NCI-H1092 (cell line): ENCODE measurements at places on chromosomes 7 and 10.

GRCh38 chr7:29350351-29350750 lies 155.8 kb downstream of the CHN2 start:
- peak; percentile 11 for DNase-seq

GRCh38 chr10:7507887-7508726 lies 97.3 kb upstream of the SFMBT2 start:
- no peak for DNase-seq

- DNase-seq: no peak
These were observed 247.9 kb downstream of the PTEN start for GRCh38 chr10:88111294-88111693.

GRCh38 chr7:19317461-19317860 lies 172.2 kb upstream of the FERD3L start:
- DNase-seq: no peak

DNA sequence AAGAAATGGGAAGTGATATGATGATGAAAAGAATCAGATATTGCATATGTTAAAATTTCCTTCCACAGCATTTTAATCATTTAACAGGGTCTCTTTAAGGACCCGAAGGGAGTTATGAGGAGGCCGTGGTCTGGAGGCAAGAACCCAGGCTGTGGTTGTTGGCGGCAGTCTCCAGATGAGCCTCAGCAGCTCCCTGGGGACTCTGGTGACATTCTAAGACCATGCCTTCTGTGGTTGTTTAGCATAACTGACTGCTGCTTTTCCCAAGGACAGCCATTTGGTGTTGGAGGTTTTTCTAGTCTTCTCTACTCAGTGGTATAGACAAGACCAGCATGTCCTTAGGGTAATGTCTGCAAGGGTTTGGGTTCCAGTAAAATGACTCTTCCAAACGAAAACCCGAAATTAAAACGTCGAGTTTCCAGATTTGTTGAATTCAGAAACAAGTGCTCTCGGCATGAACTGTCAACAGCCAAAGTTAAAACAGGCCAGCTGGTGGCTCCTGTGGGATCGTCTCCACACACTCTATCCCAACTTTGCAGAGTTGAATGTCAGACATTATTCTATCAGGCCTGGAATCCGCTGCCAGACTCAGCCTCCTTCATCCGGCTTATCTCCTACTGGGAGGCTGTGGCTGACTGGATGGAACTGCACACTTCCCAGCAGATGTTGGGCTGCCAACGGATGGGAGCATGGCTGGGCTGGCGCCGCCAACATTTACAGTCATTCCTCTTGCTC lies 183.1 kb downstream of the TAX1BP1 start:
- no peak for DNase-seq

GRCh38 chr10:96271016-96271815 lies at the start of gene BLNK:
TSS of gene BLNK (minus strand) at chr10:96271569. CDS start at chr10:96271398, 171 bp downstream.
- DNase-seq: no peak

- DNase-seq: no peak
These were observed 23.7 kb downstream of the XPNPEP1 start for GRCh38 chr10:109899356-109900331.

DNA sequence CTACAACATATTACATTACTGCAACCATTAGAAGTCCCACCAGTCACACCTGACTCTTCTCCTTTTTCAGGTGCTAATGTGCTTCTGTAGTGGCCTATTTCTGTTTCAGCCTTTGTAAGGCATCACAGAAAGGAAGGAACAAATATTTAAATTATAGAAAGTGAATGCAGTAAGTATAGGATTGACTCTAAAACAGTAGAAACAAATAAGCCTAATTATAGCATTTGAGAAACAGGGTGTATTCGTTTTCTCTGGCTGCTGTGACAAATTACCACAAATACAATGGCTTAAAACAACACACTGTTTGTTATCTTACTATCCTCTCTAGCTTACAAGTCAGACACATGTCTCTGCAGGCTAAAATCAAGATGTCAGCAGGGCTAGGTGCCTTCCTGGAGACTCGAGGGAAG lies 69.4 kb downstream of the CCSER2 start:
- DNase-seq: no peak

DNA sequence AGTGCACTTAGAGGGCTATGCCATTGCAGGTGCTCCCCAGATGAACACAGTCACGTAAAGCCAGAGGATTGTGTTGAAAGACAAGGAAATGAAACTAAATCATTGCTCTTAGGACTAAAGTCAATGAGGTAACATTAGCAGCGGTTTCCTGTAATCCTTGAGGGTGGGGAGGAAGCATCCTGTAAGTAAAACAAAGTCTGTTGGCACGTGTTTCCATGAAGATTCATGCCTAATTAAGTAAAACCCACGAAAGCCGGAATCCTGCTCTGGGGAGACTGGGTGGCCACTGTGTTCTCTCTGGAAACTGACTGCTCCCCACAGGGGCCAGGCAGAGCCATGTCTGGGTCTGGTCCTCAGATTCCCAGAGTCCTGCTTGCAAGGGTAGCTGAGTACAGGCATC lies 18.3 kb downstream of the STEAP1B start:
- no peak for DNase-seq

- DNase-seq: no peak
These were observed 134.3 kb downstream of the CFAP58 start for GRCh38 chr10:104487794-104488438.

DNA sequence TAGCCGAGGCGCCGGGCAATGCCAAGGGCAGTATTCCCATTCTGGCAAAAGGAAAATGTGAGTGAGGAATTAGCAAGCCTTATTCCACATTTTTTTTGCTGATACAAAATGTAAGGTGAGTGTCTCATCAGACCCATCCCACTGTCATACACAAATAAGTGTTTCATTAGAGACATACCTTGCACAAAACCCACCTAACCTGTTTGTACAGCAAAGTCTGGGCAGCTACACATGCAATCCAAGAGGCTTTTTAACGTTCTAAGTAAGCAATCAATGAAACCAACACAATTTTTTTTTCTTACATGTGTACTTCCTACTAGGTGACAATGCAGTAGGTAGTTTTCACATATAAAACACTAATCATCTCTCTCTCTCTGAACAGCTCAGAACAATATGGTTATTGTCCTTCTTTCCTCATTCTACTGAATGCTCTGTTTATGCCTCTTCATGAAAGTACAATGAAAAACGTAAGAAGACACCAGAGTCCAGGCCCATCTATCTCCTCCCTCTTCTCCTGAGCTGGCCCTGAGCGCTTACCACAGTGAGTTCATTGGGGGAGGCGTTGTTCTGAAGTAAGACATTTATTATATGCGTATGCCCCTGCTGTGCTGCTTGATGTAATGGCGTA lies 217.2 kb downstream of the ANK3 start:
- no peak for DNase-seq

DNA sequence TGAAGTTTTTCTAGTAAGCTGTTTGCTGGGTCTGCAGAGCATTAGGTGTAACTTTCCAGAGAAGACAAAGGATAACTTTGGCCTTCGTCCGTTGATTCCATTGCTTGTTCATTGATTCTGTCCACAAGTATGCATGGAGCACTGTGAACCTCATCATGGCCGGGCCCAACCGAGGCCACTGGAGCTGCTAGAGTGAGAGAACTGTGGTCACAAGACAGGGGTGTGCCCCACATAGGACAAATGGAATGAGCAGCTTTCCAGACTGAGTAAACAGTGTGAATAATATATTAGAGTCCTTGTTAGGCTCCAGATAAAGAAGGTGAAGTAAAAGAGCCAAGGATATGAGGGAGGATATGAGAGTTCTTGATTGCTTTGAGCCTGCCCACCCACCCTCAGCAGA lies 24.9 kb downstream of the MBL2 start:
- DNase-seq: no peak

- no peak for DNase-seq
These were observed 88.8 kb upstream of the MDFIC start for GRCh38 chr7:114832906-114833595.

DNA sequence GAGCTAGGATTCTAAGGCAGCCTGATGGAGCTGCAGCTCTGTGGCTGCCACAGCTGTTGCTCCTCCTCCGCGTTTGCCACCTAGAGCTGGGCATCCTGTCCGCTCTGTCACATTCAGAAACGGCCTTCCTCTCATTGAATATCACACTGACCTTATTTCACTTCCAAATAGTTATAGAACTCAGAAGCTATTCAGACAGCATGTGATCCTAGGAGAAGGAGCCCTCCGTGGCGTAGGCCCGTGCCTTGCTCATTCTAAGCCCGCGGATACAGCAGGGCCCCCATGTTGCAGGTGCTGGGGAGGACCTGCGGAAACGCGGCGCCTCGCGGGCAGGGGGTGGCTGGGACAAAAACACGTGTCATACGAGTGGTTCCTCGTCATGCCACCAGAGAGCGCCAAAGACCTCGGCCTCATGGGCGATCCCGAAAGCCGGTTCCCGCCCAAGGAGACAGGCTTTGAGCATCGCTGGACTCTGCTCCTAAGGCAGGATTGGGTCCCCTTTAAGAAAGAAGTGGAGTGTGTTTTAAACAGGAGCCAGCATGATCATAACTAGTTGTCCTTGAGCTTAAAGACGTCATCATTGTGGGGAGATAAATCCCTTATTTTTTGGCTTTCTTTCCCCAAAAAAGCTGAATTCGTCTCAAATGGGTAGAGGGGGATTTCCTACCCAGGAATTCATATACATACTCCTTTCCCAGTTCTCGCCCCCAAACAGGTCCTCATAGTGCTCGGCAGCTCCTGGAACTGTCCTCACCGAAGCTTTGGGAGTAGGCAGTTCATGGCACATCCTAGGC lies 17.9 kb upstream of the FIGNL1 start:
- peak; percentile 25 for DNase-seq

GRCh38 chr10:125000366-125001312 lies 58.7 kb downstream of the ZRANB1 start:
- DNase-seq: no peak

DNA sequence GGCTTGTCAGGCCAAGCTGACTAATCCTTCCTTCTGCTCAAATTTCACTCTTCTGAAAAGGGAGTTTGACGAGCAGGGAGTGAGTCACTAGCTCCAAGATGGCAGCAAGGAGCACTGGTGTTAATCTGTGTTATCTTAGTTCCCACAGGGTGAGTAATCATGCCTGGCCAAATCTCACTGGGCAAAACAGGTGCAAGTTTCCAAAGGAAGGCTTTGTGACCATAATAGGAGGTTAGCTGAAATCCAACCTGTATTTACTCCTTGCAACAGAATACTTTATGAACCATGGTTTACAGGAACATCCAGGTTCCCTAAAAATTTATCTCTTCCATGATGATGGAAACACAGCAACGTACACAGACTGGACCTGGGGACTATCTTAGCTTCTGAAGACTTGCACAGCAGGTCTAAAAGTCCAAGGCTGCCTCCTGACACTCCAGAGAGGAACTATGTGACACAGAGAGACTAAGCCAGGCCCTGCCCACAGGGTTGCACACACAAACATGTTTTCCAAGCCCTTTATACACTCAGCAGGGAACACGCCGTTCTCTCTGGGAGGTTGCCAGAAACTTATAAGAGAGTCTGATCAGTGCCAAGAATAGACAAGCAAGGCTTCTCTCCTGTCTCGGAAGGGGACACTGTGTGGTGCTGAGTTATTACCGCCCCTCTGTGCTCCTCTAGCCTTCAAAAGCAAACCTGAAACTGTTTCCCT lies 46.3 kb downstream of the PDK4 start:
- DNase-seq: peak; percentile 85

- DNase-seq: no peak
These were observed 94.7 kb upstream of the PRSS58 start for GRCh38 chr7:142352543-142352942.

GRCh38 chr10:43307306-43307705 lies 40.4 kb upstream of the RASGEF1A start:
- no peak for DNase-seq

GRCh38 chr10:84294766-84295447 lies 33.5 kb upstream of the CCSER2 start:
- DNase-seq: no peak

DNA sequence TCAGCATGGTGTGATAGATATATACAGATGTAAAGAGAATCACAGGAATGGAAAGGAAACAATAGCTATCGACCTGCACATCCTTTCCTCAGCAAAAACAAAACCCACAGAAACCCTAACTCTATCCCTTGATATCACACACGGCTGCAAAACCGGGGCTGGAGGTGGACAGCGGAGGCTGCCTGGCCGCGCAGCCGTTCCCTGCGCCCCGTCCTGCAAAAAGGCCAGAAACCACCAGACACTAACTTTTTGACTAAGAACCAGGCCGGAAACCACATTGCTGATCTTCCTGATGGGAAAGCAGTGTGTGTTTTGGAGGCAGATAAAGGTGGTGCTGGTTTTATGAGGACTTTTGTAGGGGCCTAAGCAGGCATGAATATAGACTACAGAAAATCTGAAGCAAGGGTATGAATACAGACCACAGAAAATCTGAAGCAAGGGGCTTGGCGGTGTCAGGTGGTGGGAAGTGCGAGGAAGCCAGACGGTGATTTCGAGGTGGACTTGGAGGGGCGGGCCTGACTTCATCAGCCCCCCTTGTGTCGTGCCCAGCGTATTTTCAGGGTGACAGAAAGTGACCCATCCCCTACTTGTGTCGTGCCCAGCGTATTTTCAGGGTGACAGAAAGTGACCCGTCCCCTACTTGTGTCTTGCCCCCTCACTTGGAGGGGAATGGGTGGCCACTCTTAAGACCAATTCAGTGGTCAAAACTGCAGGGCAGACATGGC lies 123.3 kb downstream of the WDR37 start:
- no peak for DNase-seq

GRCh38 chr7:1898628-1899185 lies 228.6 kb downstream of the ELFN1 start:
- no peak for DNase-seq

- no peak for DNase-seq
These were observed 299.9 kb upstream of the ZMIZ1 start for GRCh38 chr10:78768876-78769275.

- peak; percentile 54 for DNase-seq
These were observed 83.2 kb downstream of the CAMK1D start for GRCh38 chr10:12432402-12433189.

DNA sequence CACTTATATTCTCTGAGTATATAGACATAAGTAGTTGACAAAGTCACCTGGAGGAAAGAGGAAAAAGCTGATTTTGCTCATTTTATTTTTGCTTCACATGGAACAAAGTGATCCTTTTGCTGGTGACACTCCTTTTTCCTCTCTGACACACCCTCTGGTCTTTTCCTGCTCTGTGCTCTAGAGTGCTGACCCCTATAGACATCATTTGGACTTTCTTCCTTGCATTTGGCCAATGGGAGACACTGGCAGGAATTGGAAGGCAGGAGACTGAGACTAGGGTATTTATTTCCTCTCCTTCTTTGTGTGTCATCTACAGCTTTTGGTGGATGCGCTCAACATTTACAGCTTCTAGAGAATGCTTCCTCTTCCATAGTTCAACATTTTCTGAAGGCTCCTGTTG lies 1078.1 kb downstream of the SORCS1 start:
- no peak for DNase-seq

GRCh38 chr10:96708456-96708855 lies 11.9 kb downstream of the PIK3AP1 start:
- DNase-seq: no peak

DNA sequence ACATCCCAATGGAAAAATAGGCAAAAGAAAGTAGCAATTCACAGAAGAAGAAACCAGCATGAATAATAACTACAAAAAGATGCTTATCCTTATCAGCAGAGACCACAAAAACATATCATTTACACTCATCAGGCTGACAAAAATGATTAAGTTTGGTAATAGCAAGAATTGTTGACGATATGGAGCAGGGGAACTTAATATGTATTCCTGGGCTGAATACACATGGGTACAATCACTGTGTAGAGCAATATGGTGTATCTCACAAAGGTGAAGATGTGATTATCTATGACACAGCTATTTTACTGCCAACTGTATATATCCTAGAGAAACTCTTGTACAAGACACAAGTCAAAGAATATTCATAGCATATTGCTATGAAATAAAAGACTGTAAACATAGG lies 141.8 kb upstream of the NOBOX start:
- no peak for DNase-seq
